ENCODE measurements at places on chromosomes 1 and 21.

GRCh38 chr1:248751142-248751541, 4.4 kb downstream of the LYPD8 start:
- no peak for DNase-seq

- DNase-seq: peak; percentile 71
Observed at GRCh38 chr1:224380003-224380402, 23.3 kb downstream of the CNIH4 start.

- DNase-seq: no peak
Observed at GRCh38 chr1:174022976-174023277, 770 bp upstream of the RC3H1 start.

DNA sequence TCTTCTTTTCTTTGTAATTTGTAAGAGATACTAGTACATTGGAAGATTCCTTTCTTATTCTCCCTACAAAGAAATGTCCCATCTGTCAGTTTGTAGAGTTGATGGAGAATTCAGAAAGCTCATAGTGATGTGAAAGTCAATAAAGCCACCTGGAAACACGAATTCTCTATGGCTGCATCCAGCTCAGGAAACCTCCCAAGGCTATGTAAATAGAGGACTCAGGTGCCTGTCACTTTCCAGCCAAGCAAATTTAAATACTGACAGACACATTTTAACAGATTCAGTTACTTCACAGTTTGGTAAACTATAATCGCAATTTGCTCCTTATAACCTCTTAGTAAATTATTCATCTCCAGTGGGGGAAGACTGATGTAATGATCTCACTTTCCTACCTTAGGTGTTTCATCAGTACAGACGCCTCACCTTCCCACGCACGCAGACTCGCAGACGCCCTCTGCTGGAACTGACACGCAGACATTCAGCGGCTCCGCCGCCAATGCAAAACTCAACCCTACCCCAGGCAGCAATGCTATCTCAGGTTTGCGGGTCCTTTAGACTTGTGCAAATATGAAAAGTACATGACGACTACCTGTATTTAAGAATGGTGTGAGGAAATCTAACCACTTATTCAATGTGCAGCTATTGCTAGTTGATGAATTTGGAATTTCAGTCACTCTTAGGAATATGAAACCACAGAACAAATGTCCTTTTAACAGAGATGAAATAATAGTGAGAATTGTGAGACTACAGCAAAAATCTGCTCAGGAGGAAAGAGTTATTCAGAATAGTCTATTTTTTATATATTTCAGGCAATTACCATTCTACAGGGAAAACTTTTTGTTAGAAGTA, 60.6 kb downstream of the PTPRC start:
- DNase-seq: peak; percentile 79

GRCh38 chr1:89260566-89261255, 11.9 kb downstream of the GBP5 start:
- DNase-seq: no peak

GRCh38 chr1:236471653-236472052, 52.1 kb upstream of the LGALS8 start:
- DNase-seq: no peak

DNA sequence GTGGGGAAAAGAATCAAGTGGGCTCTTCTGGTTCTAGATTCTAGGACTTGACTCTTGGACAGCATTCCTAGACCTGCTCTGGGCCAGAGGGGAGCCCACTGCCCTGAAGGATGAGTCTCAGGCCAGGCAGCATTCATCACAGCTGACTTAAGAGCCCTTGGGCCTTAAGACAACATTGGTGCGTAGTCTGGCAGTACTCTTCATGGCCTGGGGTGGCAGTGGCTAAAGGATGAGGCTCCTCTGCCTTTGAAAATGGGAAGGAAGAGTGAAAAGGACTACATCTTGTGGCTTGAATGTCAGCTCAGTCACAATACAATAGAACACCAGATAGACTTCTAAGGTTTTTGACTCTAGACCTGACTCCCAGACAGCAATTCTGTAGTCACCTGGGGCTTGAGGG, 1415.1 kb upstream of the PRMT6 start:
- no peak for DNase-seq

- DNase-seq: no peak
Observed at GRCh38 chr1:223144431-223144830, 1.4 kb upstream of the TLR5 start.

- DNase-seq: no peak
Observed at GRCh38 chr1:191752342-191752741, 405.9 kb upstream of the RGS18 start.

GRCh38 chr1:98538106-98538505, 123.4 kb upstream of the SNX7 start:
- DNase-seq: no peak

GRCh38 chr21:43868461-43868860, 3.4 kb downstream of the AGPAT3 start:
- DNase-seq: no peak

- DNase-seq: peak; percentile 54
Observed at GRCh38 chr1:162056043-162056442, 13.4 kb upstream of the NOS1AP start.

- DNase-seq: no peak
Observed at GRCh38 chr1:242178436-242178835, 179.5 kb upstream of the MAP1LC3C start.

DNA sequence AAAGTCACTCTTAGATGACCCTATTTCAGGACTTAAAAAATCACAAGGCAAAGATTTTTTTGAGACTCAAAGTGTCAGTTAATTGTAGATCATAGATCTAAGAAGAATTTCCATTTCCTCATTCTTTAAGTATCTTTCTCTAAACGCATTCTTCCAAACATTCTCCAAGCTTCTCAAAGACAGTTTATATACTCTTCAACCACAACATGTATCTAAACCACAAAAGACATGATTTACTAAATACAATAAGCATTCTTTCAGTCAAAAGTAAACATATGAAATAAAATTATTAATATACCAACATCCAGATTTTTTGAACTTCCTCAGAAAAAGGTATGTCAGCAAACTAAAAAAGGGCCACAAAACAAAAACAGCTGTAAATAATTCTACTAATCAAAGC, 24.4 kb downstream of the RC3H1 start:
- no peak for DNase-seq

DNA sequence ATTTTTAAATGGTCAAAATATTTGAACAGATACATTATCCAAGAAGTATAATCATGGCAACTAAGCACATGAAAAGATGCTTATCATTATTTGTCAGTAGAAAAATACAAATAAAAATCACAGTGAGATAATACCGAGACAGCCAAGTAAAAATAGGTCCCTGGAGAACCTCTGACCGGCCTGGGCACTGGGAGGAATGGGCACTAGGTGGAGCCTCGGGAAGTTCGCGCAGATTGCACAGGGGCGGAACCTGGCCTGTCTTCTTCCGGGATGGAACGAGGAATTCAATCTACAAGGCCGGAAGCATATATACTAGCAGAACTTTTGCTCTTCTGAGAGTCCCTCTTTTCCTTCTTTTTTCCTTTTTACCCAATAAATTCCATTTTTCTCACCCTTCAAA, 148.5 kb upstream of the CHRM3 start:
- no peak for DNase-seq

GRCh38 chr1:2177946-2178538, 16.5 kb downstream of the FAAP20 start:
- DNase-seq: no peak

DNA sequence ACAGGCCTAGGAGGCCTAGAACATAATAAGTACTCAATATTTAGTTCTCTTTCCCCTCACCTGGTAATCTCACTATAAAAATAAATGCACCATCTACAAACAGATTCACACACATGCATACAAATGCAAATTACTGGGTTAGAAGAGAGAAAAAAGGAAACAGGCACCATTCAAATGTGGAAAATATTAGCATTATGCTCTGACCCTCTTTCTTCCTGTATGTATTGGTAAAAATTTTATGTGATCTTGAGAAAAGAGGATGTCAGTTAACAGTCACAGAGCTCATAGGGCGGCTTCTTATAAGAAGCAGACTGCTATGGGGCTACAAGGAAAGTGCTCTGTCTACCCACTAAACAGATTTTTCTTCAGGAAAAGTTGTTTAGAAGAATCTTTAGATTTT, 565.4 kb downstream of the LMO4 start:
- DNase-seq: no peak

- no peak for DNase-seq
Observed at GRCh38 chr1:7896994-7897393, 43.6 kb downstream of the TNFRSF9 start.

- DNase-seq: no peak
Observed at GRCh38 chr21:36551731-36552433, 72.0 kb upstream of the CLDN14 start.

GRCh38 chr1:184025242-184025675, 12.3 kb downstream of the COLGALT2 start:
- no peak for DNase-seq

DNA sequence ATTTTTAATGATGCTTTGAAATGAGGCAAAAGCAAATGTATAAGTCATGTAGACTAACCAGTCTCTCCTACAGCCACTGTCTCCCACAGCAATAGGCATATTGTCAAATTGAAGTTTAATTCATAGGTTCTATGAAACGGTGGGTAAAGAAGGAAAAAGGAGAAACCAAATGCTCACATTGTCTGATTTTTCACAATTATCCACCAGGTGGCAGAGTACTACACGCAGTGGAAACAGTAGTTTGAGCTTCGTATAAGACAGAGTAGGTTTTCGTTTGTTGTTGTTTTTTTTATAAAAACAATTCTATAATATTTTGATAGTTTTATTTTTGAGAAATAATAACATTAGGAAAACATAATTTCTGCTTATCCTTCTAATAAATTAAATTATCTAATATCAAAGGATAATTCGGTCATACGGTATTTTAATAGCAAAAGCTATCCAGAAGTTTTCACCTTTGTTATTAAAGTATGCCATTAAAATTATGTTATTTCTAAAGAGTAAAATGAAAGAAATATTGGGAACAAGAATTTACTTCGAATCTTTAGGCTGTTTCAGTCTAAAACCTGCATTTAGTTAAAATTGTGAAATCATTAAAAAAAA, 39.1 kb downstream of the TYW3 start:
- peak; percentile 36 for DNase-seq

DNA sequence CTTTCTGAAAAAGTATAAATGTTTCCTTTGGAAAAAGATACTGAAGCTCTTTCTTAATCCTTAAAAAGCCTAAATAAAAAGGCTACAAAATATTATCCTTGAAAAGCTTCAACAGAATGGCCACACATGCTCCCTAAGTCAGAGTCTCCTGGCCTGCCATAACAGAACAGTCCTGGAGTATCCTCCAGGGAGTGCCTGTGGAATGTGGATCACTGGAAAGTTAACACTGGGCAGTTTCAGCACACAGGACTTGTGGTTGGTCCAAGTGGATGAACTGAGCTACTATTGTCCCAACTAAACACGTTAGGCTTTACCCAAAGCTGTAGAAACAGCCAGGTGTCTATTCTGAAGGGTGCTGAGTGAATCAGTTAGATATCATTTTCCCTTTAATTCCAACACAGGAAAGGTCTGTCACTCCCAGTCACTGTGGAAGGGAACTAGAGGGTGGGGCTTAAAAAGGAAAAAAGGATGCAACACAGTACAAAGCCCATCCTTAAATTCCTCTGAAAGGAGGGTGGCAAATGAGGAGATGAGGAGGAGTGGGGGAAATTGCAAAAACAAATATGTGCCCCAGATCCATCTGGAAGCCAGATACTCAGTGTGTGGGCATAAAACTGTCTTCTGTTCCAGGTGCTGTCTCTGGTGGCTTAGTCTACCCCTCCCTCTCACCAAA, 196.3 kb upstream of the SPAG17 start:
- no peak for DNase-seq

GRCh38 chr1:15948595-15949452, 27.1 kb downstream of the ZBTB17 start:
- no peak for DNase-seq

DNA sequence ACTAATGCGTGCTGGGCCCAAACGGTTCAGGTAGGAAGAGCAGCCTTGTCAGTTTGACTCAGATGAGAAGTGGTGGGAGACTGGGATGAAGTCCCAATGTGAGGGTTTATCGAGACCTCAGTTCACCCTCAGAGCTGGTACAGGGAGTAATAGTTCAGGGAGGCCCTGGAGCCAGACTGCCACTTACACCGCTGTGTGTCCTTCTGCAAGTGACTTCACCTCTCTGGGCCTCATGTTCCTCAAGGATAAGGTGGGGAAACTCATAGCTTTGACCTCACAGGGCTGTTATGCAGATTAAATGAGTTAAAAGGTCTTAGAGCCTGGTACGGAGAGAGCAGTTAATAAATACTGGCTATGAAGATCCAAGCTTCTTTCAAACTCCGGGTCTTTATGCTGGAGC, 219.9 kb downstream of the TRABD2B start:
- no peak for DNase-seq

GRCh38 chr1:7427605-7428300, 343.3 kb upstream of the VAMP3 start:
- DNase-seq: no peak

GRCh38 chr1:52056937-52057231, 789 bp downstream of the BTF3L4 start:
- no peak for DNase-seq

DNA sequence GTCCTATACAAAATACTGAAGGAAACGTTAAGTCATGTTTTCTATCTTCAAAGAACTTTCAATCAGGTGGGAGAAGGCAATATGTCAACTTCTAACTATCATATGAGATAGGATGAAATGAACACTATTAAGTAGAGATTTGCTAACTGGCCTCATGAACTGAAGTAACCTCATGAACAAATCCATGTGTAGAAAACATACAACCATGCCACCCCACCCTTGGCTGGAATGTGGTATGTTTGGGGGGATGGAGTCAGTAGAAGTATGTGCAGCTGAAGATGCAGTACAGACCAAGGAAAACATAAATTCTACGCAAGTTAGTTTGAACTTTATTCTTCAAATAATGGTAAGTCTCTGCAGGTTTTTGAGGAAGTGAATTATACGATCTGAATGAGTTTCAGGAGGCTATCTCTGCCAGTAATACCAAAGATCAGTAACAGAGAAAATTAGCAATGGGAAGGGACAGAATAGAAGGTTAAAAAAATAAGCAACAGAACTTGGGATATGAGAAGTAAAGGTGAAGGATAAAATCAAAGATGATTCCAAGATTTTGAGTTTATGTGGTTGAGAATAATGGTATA, 4.5 kb downstream of the TRMT1L start:
- no peak for DNase-seq

DNA sequence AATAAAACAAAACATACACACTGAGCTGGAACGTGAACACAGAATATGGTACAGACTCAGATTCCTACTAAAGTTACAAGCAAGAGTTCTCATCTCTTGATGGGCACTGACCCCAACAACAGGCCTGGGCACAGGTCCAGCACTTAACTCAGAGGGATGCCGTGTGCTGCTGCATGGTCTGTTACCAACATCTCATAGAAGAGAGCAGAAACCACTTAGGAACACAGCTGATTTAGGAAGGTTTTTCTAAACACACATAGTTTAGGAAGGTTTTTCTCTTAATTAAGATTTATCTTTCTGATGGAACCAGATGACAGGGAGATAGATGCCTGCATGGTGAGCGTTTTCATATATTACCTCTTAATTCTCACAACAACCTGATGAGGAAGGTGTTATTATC, 1.5 kb downstream of the GCLM start:
- no peak for DNase-seq

DNA sequence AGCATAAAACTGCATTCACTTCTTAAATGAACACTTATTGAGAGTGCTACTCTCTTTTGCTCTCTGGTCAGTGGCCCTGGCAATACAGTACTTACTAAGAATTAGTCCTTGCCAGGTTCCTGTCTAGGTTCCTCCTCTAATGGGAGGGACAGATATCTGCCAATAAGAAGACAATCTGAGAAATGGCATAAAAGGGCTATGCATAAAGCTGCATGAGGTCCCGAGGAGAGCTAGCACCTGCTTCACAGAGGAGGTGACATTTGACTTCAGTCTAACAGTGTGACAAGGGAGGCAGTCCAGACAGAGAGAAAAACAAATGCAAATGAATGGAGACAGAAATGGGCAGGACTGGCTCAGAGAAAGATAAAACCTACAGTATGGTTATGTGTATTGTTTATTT, 357.1 kb upstream of the SGIP1 start:
- DNase-seq: no peak

All from CD4-positive, alpha-beta T cell treated with Interleukin-17A for 1 hour (primary cell).